Stimulated activated naive CD4-positive, alpha-beta T cell treated with Interleukin-2 at 50 U/mL for 16 hours (primary cell): ENCODE measurements at places on chromosomes 6 and 20.

DNA sequence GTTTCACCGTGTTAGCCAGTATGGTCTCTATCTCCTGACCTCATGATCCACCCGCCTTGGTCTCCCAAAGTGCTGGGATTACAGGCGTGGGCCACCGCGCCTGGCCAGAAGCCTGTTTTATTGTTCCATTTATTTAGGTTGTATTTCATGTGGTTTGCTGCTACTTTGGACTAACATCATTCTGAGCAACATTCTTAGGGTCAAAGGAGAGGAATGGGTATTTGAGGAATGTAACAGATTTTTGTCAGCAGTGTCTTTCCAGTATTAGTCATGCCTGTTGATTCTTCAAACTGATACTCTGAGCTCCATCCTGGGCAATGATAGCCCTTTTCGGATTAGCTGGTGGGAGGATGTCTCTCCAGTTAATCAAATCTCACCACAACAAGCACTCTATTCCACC, 213.0 kb upstream of the CITED2 start:
- no peak for DNase-seq

- no peak for DNase-seq
Observed at GRCh38 chr6:168384045-168385036, 56.6 kb upstream of the SMOC2 start.

- DNase-seq, result peak; percentile 5
Observed at GRCh38 chr6:136225496-136225895, 24.6 kb downstream of the MTFR2 start.

GRCh38 chr6:6177754-6178153, 142.7 kb downstream of the F13A1 start:
- no peak for DNase-seq

- no peak for DNase-seq
Observed at GRCh38 chr6:35769211-35769610, 7.2 kb upstream of the CLPSL2 start.

DNA sequence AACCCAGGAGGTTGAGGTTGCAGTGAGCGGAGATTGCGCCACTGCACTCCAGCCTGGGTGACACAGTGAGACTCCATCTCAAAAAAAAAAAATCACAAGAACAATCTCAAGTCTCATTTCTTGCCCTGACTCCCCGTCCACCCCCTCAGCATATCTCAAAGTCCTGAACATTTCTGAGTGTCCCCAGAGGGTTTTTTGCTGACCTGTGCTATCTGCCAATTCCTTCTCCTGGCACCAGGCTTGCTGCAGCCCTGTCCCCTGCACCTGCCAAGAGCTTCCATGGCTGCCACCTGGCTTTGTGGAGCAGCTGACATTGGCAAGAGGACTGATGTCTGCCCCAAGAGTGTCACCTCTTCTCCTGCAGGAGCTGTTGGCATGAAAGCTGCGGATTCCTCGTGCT, 54.9 kb upstream of the PTPRT start:
- DNase-seq, result no peak

DNA sequence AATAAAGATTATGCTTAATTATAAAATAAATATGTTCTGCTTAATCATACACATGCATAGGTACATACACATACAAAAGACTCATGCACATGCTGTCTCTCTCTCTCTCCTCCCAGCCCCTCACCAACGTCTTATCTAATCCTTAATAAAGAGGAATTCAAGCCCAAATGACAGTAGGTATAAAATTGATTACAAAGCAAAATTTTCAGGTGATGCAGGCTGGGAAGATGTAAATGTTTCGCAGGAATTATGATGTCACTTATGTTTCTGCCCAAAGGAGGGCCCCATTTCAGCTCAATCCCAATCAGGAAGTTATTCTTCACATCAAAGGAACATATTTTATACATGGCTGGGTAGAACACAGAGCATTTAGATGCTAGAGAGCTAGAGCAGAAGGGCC, 284.6 kb upstream of the ID4 start:
- DNase-seq, result no peak

DNA sequence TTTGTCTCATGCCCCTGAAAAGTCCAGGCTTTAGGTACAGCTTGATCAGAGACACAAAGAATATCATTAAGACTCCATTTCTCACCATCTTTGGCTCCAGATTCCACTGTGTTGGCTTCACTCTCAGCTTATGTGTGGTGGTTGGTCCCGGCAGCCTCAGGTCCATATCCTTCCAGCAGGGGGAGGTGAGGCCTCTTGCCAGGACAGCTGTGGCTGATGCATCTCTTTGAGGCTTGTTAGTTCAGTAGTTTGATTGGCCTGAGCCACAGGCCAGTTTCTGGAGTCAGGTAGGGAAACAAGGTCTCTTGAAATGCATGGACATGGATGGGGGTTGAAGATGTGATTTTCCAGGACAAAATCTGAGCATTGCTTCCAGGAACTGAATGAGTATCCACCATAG, 62.4 kb downstream of the JAG1 start:
- no peak for DNase-seq
